ENCODE measurements at places on chromosomes 12 and 14. TPM values are rescaled to one million over a fixed set of nuclear protein-coding genes. Genes with fewer than 3 reads are reported as not detected.

GRCh38 chr12:71710276-71711125 is 24.6 kb downstream of the TMEM19 start:
- no peaks in the 10 kb centered on the region for H3K4me1 ChIP-seq
- H3K27me3 ChIP-seq = no peaks in the 10 kb centered on the region
- no peak overlapping the region for H3K4me3 ChIP-seq
- no peaks in the 10 kb centered on the region for H3K36me3 ChIP-seq
- H3K27ac ChIP-seq = no peak overlapping the region

GRCh38 chr12:68013181-68013580 is 23.9 kb downstream of the IFNG-AS1 start:
- H3K4me1 ChIP-seq = no peaks in the 10 kb centered on the region
- H3K4me3 ChIP-seq = no peak overlapping the region
- no peaks in the 10 kb centered on the region for H3K27me3 ChIP-seq
- H3K27ac ChIP-seq = no peak overlapping the region
- DNase-seq = no peak

GRCh38 chr12:2877953-2878732 is 1.1 kb downstream of the RHNO1 start:
- H3K36me3 ChIP-seq = no peaks in the 10 kb centered on the region
- H3K4me1 ChIP-seq = peaks cover 25% of the 10 kb centered on the region
- H3K27ac ChIP-seq = peak overlapping the region; percentile 95
- DNase-seq = no peak

DNA sequence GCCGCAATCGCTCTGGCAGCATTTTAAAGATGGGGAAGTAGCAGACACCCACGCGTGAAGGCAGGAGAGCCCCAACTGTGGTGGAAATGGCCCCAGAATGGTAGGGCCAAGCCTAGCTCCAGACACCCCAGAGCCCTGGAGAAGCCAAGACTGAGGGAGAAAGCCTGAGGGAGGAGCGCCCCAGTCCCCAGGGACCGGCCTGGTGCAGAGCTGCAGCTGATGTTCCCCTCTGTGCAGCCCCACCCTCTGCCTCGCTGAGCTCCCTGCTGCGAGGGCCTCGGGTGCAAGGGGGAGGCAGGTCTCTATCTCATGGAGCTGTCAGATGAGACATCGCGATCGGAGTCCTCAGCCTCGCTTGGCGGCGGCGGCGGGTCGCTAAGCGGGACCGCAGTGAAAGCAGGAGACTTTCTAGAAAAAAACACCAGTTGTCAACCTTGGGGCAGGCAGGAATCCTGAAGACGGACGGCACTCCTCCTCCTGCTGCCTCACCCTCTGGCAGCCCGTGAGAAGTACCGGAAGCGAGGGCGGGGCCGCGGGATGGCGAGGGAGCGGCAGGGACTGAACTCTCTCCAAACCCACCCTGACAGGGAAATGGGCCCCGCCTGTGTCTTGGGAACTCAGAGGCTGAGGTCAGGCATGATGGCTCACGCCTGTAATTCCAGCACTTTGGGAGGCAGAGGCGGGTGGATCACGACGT is 6.0 kb downstream of the GAPDH start:
- peak; percentile 88 for DNase-seq
- H3K27ac ChIP-seq = peak overlapping the region; percentile 85
- no peaks in the 10 kb centered on the region for H3K27me3 ChIP-seq
- H3K4me3 ChIP-seq = no peak overlapping the region
- H3K4me1 ChIP-seq = peaks cover 39% of the 10 kb centered on the region
- H3K36me3 ChIP-seq = no peaks in the 10 kb centered on the region

DNA sequence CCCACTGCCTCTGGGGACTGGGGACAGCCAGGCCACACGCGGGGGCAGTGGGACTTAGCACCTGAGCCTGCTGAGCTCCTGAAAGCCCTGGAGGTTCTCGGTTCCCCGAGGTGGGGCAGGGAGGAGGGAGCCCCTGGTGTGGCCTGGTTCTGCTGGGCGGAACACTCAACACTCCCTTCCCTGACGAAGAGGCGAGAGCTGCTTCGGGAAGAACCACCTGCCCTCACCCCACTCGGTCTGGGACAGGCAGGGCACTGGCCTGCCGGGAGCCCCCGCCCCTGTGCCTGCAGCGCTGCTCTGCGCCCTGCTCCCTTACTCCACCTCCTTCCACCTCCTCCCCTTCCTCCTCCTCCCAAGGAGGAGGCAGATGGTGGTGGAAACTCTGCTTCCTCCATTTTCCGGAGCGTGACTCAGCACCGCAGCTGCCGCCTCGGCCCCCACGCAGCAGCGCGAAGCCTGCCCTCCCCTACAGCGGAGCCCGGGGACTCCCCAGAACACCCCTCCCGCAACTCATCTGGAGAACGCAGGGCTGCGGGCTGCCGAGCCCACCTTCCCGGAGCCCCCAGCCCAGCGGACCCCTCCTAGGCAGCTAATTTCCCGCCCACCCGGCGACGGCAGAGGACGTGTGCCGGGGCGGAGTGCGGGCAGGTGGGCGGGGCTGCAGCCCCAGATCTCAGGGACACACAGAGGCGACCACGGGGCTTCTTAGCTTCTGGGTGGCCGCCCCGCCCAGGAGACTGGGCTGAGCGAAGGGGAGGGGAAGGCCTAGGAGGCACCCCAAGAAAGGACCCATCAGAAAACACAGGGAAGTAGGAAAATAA is 11.7 kb upstream of the INF2 start:
- H3K4me3 ChIP-seq = peak overlapping the region; percentile 67
- no peaks in the 10 kb centered on the region for H3K27me3 ChIP-seq
- H3K36me3 ChIP-seq = no peaks in the 10 kb centered on the region
- peak; percentile 61 for DNase-seq
- H3K4me1 ChIP-seq = peaks cover 5% of the 10 kb centered on the region

DNA sequence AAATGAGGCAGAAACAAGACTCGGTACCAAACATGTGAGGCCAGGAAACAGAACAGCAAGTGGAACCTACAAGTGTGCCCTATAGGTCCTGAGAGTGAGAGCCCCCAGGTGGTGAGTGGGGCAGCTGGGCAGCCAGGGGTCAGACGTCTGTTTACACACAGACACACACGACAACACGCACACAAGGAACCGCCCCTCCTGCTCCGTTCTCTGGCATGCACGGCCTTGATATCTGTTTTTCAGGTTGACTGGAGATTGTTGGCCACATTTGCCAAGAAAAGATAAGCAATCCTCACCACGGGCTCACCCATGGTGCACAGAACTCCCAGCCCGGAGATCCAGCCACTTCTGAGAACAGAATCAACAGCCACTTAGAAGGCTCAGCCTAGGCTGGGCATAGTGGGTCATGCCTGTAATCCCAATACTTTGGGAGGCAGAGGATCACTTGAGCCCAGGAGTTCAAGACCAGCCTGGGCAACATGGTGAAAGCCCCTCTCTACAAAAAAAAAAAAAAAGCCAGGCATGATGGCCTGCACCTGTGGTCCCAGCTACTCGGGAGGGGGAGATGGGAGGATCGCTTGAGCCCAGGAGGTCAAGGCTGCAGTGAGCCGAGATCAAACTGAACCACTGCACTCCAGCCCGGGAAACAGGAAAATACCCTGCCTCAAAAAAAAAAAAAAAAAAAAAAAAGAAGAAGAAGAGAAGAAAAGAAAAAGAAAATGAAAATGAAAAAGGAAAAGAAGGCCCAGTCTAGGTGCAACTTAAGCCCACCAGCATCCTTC is 19.4 kb upstream of the EIF5 start:
- H3K27ac ChIP-seq = no peak overlapping the region
- H3K4me1 ChIP-seq = no peaks in the 10 kb centered on the region
- H3K4me3 ChIP-seq = no peak overlapping the region

DNA sequence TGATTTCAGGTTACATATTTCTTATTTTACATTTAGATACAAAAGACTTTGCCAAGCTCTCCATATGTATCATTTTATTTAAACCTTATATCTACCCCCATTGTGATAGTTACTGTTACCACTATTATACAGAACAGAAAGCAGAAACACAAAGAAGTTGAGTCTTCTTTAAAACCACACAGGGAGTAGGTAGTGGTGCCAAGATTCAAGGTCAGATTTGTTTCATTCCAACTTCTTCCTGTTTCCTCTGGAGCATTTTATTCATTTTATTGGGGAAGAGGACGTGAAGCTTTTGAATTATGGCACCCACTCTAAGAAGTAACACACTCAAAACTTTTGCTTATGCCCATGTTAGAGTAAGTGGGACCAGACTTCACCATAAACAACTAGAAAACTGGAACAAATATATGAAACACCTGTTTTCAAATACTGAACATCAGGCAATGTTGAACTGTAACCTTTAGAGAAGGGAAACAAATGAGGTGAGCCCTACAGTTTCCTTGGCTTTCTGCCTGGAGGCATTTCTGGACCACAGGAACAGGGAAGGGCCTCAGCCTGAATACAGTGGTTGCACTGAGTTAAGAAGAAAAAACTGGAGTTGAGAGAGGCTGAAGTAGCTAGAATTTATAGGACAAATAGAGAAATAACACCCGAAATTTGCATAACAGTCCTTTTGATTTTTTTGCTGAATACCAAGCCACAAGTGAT is 160.4 kb upstream of the SSTR1 start:
- H3K27me3 ChIP-seq = no peaks in the 10 kb centered on the region
- H3K4me1 ChIP-seq = no peaks in the 10 kb centered on the region
- no peaks in the 10 kb centered on the region for H3K36me3 ChIP-seq
- no peak for DNase-seq
- H3K4me3 ChIP-seq = no peak overlapping the region
- peak overlapping the region; percentile 38 for H3K27ac ChIP-seq

GRCh38 chr14:52961060-52961639 is 10.3 kb upstream of the FERMT2 start:
- H3K27me3 ChIP-seq = no peaks in the 10 kb centered on the region
- H3K4me1 ChIP-seq = peaks cover 14% of the 10 kb centered on the region
- H3K27ac ChIP-seq = no peak overlapping the region
- DNase-seq = peak; percentile 48

GRCh38 chr14:75499084-75499875 is 23.0 kb upstream of the BATF start:
- H3K4me1 ChIP-seq = no peaks in the 10 kb centered on the region
- H3K27me3 ChIP-seq = no peaks in the 10 kb centered on the region
- no peak for DNase-seq
- no peak overlapping the region for H3K27ac ChIP-seq

GRCh38 chr14:67396381-67396970 is 15.5 kb downstream of the PLEK2 start:
- no peak for DNase-seq
- no peaks in the 10 kb centered on the region for H3K27me3 ChIP-seq
- H3K36me3 ChIP-seq = no peaks in the 10 kb centered on the region
- no peaks in the 10 kb centered on the region for H3K4me1 ChIP-seq
- H3K4me3 ChIP-seq = no peak overlapping the region

DNA sequence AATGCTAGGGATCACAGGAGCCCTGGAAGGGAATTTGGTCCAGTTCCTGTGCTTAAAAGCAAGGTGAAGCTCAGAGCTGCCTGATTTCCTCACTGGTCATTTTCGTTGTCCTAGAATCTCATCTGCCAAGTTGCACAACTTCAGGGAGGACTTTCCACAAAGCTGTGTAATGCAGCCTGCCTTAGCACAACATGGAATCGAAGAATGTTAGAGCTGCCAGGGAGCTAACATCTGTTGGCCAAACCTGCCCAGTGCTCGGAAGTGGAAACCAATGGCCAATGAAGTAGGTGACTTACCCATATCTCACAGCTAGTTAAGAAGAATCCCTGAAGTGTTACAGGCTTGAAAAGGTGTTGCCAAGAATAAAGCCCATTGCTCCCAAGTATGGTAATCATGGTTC is 79.9 kb upstream of the SSTR1 start:
- no peaks in the 10 kb centered on the region for H3K36me3 ChIP-seq
- no peaks in the 10 kb centered on the region for H3K27me3 ChIP-seq
- no peak for DNase-seq
- H3K27ac ChIP-seq = no peak overlapping the region
- H3K4me3 ChIP-seq = no peak overlapping the region

DNA sequence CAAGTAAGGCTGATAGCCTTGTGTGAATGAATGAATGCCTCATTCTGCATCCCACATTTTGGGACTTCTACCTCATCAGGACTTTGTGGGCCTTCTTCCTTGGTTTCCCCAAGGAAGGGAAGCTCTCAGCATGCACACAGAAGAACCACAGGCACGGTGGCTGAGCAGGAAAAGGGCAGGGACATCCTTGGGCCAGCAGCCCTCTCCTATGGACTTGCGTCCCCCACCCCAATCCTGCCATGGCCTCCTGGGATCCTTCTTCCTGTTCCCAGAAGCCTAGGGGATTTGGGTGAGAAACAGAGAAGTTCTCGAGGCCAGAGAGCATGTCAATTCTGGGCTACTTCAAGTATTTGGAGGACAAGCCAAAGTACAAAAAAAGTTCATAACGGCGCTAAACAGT is 69.7 kb downstream of the LGMN start:
- H3K4me3 ChIP-seq = no peak overlapping the region
- H3K4me1 ChIP-seq = peaks cover 10% of the 10 kb centered on the region
- no peaks in the 10 kb centered on the region for H3K36me3 ChIP-seq
- no peak overlapping the region for H3K27ac ChIP-seq

DNA sequence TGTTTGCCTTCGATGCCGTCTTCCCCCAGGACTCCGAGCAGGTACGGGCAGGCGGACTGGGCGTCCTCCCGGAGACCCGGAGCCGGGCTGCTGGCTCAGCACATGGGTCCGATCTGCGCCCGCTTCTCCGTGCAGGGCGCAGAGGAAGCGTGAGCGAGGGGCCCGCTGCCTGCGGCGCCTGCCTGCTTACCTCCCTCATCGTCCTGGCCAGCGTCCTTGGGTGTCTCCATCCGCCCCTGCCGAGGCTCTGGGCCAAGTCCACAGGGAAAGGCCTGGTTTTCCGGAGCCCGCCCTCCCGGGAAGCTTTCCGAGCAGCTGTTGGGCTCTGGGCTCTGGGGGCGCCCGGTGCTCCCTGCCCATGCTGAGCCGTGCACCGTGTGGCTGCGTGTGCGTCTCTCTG is 33.5 kb downstream of the KIF26A start:
- no peak for DNase-seq
- no peaks in the 10 kb centered on the region for H3K36me3 ChIP-seq
- no peak overlapping the region for H3K27ac ChIP-seq
- no peaks in the 10 kb centered on the region for H3K27me3 ChIP-seq
- no peak overlapping the region for H3K4me3 ChIP-seq
- no peaks in the 10 kb centered on the region for H3K4me1 ChIP-seq

GRCh38 chr14:23538785-23539184 is 12.8 kb downstream of the ZFHX2 start:
- H3K4me1 ChIP-seq = peaks cover 15% of the 10 kb centered on the region
- H3K4me3 ChIP-seq = no peak overlapping the region
- no peak overlapping the region for H3K27ac ChIP-seq
- peaks cover 16% of the 10 kb centered on the region for H3K36me3 ChIP-seq
- no peak for DNase-seq

DNA sequence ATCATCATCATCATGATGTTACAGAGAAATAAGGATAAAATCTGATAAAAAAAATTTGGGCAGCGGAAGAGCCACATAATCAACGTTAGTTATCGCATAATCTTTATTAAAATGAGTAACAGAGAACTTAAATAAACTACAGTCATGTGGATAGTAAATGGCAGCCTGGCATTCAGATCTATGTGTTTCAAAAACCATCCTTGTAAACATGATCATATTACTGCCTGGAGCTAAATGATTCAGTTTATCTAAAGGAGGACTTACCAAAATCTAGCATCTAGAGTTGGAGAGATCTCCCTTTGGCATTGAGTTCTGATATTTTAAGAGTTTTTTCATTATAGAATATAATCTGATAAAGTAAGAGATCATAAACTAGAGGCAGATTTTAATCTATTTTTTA is 200.1 kb upstream of the MGAT4C start:
- no peaks in the 10 kb centered on the region for H3K4me1 ChIP-seq
- H3K4me3 ChIP-seq = no peak overlapping the region
- no peaks in the 10 kb centered on the region for H3K36me3 ChIP-seq
- no peaks in the 10 kb centered on the region for H3K27me3 ChIP-seq

- H3K4me1 ChIP-seq = no peaks in the 10 kb centered on the region
- DNase-seq = no peak
- H3K27me3 ChIP-seq = no peaks in the 10 kb centered on the region
These were observed 87.9 kb downstream of the USP15 start for GRCh38 chr12:62347922-62348650.

Gene ZNF705A
- not detected for total RNA-seq

Gene AJUBA
- total RNA-seq = 22.8 TPM

Gene CFAP251
- total RNA-seq = 5.4 TPM

Gene SYNDIG1L
- not detected for total RNA-seq

Gene TAS2R31
- 13.5 TPM for total RNA-seq

Gene TMEM253
- total RNA-seq = not detected

Data from tibial nerve (tissue), 4 donors.